Muscle of leg (tissue), 16 donors: ENCODE measurements at places on chromosomes 3 and 15.

DNA sequence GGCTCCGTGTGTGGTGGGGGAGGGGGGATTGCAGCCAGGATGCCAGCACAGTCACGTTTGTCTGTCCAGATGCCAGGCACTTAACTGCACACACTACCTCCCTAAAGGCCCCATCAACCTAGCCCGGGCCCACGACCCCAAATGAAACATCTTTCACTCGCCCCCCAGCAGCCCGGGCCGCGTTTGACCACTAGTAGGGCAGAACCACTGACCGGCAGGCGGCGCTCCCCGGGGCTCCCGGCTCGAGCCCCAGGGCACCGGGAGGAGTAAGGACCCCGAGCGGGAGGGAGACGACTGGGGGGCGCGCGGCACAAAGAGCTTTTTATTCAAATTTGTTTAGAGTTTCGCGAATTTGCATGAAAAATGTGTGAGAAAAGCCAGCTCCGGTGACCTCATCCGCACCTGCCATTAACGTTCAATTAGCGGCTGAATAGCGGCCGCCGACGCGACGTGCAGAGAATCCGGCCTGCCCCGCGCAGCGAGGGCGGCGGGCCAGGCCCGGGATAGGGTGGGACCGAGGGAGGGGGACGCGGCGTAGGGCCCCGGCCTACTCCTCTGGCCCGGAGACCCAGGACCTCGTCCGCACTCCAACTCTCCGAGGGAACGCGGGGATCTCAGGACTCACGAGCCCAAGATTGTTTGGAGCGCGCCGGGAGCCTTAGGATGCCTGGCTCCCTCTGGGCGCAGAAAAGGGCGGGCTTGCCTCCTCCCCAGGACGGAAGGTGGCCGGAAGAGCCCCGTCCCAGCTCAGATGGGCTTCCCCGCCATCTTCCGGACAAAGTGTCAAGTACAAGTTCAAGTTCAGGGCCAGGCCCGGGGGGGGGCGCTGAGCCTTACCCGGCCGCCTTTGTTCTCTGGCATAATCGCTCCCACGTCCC, 64.9 kb upstream of the POLG start:
- H3K4me3 ChIP-seq: peak overlapping the region; percentile 38
- no peaks in the 10 kb centered on the region for H3K36me3 ChIP-seq
- peak; percentile 43 for DNase-seq

DNA sequence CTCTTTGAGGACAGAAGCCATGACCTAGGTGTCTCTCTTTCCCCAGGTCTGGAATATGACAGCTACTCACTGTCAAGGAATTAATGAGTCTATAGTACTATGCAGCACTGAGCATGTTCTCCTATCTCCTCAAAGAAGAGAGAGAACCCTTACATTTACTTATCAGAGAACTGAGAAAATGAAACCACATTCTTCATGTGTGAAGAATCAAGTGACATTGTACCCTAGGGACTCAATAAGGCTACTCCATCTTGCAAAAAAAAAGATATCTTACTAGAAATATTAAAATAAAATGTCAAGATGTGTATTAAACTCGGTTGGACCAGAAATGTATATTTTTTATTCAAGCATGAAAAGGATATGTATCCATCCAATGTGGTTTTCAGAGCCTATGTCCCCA, 133.2 kb upstream of the COL8A1 start:
- H3K4me1 ChIP-seq: no peaks in the 10 kb centered on the region
- H3K4me3 ChIP-seq: no peak overlapping the region
- H3K36me3 ChIP-seq: no peaks in the 10 kb centered on the region
- no peak overlapping the region for H3K27ac ChIP-seq
- no peak for DNase-seq

GRCh38 chr3:11808231-11808630, 38.5 kb downstream of the TAMM41 start:
- H3K4me1 ChIP-seq: no peaks in the 10 kb centered on the region
- H3K27me3 ChIP-seq: no peaks in the 10 kb centered on the region
- DNase-seq: peak; percentile 44
- H3K4me3 ChIP-seq: no peak overlapping the region

- H3K4me1 ChIP-seq: peaks cover 7% of the 10 kb centered on the region
- no peaks in the 10 kb centered on the region for H3K27me3 ChIP-seq
- no peak overlapping the region for H3K27ac ChIP-seq
- H3K4me3 ChIP-seq: no peak overlapping the region
These were observed 383.1 kb upstream of the TPRG1 start for GRCh38 chr3:188788621-188789081.

- no peaks in the 10 kb centered on the region for H3K36me3 ChIP-seq
- no peak overlapping the region for H3K4me3 ChIP-seq
- H3K4me1 ChIP-seq: no peaks in the 10 kb centered on the region
- no peak for DNase-seq
- no peak overlapping the region for H3K27ac ChIP-seq
These were observed 1146.7 kb downstream of the IGSF11 start for GRCh38 chr3:117887901-117888300.
